ELF-1 (cell line): ENCODE measurements at places on chromosomes 7 and 10.

- DNase-seq: no peak
Measured at GRCh38 chr10:43121444-43121843, 16.8 kb upstream of the CSGALNACT2 start.

DNA sequence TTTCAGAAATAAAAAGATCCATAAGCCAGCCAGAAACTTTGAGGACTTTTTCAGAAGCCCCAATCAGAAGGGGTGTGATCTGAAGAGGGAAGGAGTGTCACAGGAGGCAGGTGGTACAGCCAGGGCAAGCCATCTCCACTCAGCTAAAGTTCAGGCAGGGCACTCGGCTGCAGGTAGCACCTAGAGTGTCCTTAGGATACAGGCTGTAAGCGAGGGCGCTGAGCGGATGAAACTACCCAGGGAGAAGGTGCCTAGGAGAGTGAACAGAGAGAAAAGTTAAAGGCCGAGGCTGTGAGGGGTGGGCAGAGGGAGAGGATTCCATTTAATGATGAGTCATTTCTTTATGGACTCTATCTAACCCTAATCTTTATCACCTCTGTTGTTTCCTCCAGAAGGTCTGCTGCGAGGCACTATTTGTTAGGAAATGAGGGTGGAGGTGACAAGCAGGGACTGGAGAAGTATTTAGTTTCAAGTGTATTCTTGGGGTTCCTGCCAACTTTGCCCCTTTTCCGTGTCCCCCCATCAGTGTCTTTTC lies 29.8 kb upstream of the ZCCHC24 start:
- no peak for DNase-seq

DNA sequence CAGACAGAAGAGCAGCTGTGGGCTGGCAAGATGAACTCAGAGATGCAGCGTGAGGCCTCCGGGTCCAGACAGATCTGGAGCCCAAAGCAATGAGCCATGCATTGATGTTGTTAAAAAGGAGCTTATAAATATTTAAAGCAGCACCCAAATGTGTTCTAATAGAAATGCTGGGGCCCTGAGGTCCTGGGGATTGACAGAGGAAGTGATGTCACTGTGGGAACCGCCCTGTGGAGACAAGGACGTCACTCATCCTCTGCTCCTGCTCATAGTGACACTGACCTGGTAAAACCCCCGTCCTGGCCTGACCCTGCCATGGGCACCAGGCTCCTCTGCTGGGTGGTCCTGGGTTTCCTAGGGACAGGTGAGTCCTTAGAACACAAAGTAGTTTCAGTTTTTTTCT lies 197.0 kb upstream of the PRSS58 start:
- DNase-seq: no peak

DNA sequence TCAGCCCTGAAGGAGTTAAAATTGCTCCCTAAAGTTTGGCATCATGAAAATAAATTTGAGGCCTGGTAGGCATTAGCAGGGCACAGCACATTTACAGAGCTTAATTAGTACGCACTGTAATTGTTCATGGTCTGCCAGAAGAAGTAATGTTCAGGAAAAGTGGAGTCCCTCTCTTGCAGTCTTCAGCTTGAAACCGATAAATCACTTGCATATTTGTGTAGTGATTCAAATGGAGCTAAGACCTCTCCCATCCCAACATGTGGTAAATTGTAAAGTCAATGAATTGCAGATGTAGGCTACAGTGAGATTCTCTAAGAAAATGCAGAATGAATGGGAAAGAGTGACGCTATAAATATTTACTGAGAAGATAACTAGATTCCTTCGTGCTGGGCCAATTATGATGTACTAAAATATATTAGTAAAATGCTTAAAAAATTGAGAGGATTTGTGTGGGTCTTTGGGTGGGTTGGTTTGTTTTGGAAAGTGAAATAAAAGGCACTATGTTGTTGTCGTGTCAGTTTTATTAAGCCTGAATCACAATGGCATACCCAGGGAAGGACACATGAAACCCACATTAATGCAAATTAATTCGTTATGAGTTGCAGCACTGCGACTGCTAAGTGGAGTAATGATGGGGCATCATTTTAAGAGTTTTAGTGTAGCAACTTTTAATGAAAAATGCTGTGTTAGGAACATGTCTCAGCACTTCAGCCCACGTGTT lies 8.4 kb downstream of the TCF7L2 start:
- DNase-seq: no peak

- no peak for DNase-seq
Measured at GRCh38 chr10:75367021-75367487, 34.5 kb downstream of the ZNF503 start.

DNA sequence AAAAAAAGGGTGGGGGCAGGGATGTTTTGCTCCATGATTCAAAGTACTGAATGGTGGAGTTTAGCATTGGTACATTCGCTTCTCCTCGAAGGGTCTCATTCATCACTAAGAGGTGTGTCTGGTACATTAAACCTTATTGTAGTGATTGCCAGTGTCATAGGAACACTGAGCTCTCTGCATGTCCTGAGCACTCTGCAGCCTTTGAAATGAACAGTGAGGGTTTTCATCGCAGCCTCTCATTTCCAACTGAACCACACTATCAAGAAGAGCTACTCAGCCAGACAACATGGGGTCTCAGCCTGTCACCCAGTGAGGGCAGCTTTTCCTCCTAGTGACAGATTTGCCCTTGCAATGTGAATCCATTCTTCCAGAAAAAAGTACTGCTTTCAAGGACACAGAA lies 7.6 kb upstream of the DEPP1 start:
- DNase-seq: no peak

GRCh38 chr7:46753662-46754061 lies 828.2 kb downstream of the TNS3 start:
- DNase-seq: no peak

DNA sequence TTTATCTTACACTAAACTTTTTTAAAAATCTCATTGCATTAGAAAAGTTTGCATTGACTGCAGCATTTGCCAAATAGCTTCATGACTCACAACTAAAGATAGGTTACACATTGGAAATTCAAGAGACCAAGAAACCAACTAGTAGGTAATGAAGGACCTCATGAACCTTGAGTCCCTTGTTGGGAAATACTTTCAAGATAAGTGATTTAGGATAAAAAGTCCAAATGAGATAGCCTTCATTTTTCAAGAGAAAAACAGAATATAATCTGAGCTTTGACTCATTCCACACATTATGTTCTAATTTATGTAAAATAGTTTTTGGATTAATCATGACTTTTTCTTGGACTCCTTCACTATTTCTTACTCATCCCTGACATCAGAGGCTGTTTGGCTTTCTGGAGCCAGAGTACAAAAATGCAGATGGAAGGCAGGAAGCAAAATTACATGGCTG lies 13.1 kb upstream of the LIPF start:
- no peak for DNase-seq

GRCh38 chr10:85959239-85959638 lies 407.4 kb downstream of the GRID1 start:
- no peak for DNase-seq

DNA sequence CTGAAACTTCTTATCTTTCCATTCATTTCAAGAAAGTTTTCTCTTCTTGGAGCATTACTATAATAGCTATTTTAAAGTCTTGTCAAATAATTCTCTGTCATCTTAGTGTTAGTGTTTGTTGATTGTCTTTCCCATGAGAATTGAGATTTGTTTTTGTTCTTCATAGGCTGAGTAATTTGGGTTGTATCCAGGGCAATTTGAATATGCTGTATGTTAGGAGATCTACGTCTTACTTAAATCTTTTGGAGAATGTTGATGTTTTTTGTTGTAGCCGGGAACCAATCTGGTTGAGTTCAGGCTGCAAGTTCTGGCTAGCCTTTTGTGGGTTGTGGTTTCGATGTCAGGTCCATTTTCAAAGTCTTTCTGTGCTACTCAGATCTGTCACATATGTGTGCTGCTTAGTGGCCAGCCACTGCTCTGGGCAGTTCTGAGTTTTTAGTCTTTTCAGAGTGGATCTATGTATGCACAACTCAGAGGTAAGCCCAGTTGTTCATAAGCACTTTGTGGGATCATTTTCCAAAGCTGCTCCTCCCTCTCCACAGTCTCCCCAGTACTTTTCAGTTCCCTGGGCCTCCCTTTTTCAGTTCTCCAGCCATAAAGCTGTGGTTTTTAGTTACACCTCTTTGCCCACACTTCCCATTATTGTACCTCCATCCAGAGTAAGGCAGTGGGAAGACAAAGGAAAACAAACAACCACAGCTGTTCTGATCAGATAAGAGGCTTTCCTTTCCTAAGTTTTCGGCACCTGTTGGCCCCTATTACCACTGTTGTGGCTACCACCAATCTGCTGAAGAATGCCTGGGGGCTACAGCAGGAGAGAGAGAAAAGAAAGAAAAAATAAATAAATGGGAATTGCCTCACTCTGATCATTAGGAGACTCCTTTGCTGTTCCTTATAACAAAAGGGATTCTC lies 4.7 kb upstream of the CCNJ start:
- peak; percentile 35 for DNase-seq

DNA sequence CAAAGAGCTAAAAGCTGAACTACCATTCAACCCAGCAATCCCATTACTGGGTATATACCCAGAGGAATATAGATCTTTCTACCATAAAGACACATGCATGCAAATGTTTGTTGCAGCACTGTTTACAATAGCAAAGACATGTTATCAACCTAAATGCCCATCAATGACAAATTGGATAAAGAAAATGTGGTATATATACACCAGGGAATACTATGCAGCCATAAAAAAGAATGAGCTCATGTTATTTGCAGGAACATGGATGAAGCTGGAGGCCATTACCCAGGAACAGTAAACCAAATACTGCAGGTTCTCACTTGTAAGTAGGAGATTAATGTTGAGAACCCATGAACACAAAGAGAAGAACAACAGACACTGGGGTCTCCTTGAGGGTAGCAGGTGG lies 1295.1 kb downstream of the TYW1 start:
- no peak for DNase-seq

GRCh38 chr10:30834153-30834552 lies 197.5 kb downstream of the ZNF438 start:
- DNase-seq: no peak

DNA sequence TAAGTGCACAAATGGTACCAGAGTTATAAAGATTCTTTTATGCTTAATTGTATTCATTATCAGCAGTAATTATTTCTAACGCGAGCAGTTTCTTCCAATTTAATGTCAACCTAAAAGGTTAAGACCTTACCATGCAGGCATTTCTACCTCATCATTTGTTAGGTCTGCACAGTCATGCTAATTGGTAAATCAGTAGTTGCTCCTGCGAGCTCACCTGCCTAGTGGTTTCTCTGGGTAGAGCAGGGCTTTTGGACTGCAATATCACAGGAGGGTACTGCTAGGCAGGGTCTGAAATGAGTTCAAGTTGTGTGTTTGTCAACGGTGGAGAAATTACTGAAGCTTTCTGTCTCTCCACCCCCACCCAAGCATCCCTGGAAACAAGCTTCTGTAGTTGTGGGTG lies 558.5 kb upstream of the MGMT start:
- DNase-seq: peak; percentile 4

- no peak for DNase-seq
Measured at GRCh38 chr7:10085231-10085630, 888.4 kb upstream of the PHF14 start.

GRCh38 chr7:155206318-155207020 lies 91.2 kb upstream of the INSIG1 start:
- peak; percentile 22 for DNase-seq

DNA sequence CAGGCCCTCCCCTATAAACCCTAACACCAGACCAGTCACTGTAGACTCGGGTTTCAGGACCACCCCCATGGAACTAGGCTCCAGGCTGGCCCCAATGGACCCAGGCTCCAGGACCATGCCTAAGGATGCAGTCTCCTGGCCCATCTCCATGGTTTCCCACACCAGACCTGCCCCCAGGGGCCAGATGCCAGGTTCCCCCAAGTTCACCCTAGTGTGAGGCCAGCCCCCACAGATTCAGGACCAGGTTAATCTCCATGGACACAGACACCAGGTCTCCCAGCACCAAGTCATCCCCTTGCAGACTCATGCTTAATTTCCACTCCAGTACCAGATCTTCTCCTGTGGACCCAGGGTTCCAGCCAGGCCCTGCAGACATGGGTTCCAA lies 103.8 kb upstream of the LANCL2 start:
- DNase-seq: no peak

GRCh38 chr7:75712517-75713361 lies 26.0 kb downstream of the HIP1 start:
- DNase-seq: no peak

DNA sequence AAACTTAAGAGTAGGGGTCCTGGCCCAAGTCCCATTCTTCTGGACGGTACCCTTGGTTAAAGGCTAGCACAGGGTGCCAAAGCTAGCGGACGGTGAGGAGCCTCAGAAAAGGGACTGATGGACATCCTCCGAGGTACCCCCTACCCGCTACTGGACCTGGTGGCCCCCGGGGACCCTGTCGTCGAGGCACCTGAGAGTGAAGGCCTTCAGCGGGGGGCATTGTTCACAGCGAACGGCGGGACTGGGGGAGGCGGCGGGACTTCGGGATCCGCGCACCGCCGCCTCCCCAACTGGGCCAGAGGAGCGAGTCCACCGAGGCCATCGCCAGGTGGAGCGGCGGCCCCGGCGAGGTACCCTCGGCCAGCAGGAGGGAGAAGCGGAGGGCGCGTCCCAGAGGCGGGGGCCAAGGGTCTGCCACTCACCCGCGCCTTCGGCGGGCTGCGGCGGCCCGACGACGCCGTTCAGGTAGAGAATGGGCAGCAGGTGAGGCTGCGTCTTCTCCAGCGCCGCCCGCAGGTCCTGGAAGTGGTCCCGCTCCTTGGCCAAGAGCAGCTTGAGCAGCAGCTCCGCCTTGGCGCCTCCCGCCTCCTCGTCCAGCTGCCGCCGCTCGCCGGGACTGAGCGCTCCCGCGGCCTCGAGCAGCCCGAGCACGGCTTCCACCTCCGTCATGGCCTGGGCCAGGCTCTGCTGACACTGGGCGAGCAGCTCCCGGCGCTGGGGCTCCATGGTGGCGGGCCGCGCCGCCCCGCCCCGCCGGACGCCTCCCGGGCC lies 575 bp downstream of the DLG5 start:
- peak; percentile 63 for DNase-seq

- DNase-seq: no peak
Measured at GRCh38 chr7:85771516-85771915, 584.7 kb upstream of the SEMA3D start.

GRCh38 chr7:30310674-30311362 lies 26.4 kb downstream of the ZNRF2 start:
- DNase-seq: no peak

DNA sequence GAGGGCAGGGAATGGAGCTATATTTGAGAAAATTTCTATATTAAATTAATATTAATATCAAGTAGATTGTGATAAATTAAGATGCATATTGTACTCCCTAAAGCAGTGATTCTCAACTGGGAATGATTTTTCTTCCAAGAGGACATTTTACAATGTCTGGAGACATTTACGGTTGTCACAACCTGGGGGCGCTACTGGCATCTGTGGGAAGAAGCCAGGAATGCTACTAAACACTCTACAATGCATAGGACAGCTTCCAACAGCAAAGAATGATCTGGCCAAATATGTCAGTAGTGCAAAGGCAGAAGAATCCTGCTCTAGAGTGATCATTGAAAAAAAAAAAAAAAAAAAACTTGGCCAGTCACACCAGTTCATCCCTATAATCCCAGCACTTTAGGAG lies 100.0 kb downstream of the LSM5 start:
- DNase-seq: no peak

DNA sequence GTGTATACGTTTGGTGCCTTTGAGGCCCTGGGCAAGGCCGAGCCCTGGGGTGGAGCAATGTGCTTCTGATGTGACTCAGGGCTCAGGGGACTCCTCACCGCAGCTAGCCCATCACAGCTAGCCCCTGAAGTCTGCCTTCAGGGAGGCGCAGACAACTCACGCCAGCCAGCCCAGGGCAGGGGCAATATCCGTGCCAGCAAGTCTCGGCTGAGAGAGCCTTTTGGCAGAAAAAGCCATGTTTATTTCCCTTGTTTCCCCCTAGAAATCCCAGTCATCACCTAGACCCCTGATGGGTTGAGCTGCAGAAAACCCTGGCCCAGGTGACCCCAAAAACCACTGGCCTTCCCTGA lies 90.4 kb downstream of the CHST15 start:
- DNase-seq: no peak

- DNase-seq: no peak
Measured at GRCh38 chr7:45173596-45174327, 16.2 kb downstream of the RAMP3 start.
